NCI-H146 (cell line): ENCODE measurements at places on chromosomes 16 and 17.

GRCh38 chr16:49776734-49777133 lies 79.2 kb downstream of the ZNF423 start:
- DNase-seq: no peak

GRCh38 chr16:58425756-58426494 lies 33.7 kb downstream of the GINS3 start:
- DNase-seq: no peak

- no peak for DNase-seq
Measured at GRCh38 chr16:54817940-54818574, 112.6 kb upstream of the IRX5 start.

- no peak for DNase-seq
Measured at GRCh38 chr17:76022285-76022684, 4.8 kb downstream of the EVPL start.

DNA sequence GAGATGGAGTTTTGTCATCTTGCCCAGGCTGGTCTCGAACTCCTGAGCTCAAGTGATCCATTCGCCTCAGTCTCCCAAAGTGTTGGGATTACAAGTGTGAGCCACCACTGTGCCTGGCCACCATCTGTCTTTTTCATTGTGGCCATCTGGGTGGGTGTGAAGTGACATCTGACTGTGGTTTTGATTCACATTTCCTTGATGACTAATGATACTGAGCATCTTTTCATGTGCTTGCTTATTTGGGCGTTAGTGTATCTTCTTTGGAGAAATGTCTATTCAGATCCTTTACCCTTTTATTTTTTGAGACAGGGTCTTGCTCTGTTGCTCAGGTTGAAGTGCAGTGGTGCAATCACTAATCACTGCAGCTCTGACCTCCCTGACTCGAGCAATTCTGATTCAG lies 53.9 kb upstream of the ERN1 start:
- no peak for DNase-seq

- DNase-seq: no peak
Measured at GRCh38 chr17:38994026-38994425, 26.8 kb upstream of the FBXO47 start.

DNA sequence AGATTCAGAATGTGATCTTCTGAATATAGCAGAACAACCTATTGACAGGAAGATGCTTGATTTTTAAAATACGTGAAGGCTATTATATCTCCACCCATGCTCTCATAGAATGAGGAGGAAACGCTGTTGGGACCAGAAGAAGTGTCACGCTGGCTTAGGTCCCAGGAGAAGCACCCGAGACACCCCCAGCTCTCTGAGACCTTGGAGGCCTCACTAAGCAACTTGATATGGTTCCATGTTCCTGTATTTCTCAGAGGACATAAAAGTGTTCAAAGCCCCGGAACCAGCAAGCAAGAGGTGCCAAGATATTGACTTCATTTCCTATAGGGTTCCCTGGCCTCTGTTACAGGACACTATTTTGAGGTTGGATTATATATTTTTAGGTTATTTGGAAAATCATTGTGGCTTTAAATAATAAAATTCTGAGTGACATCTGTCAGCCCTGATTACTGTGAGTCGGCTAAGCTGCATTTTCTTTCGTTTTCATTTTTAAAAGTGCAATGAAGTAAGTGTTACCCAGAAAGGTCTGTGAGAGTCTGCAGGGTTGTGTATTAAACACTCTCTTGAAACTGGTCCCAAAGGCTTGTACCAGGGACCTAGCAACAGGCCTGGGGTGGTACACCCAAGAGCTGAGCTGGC lies 400.0 kb downstream of the SOX9 start:
- DNase-seq: no peak

DNA sequence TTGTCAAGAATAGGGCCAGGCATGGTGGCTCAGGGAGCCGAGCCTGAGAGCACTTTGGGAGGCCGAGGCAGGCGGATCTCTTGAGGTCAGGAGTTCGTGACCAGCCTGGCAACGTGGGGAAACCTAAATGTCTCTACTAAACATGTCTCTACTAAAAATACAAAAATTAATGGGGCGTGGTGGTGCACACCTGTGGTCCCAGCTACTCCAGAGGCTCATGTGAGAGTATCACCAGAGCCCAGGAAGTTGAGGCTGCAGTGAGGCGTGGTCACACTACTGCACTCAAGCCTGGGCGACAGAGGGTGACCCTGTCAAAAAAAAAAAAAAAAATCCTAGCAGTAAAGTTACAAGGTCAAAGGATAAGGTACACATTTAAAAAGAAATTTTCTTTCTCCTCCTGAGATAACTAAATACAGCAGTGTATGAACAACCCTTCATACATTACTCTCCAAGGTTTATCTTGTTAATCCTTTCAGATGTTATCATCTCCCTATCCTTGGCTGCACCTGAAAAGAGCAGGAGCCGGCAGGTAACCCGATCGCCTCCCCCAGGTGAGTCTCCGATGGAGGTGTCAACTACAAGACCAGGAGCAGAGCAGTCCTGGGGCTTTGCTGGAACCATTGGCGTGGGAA lies 122.3 kb downstream of the GOSR1 start:
- peak; percentile 82 for DNase-seq

GRCh38 chr16:71576971-71577370 lies at the start of gene TAT:
TSS of gene TAT (minus strand) at chr16:71577092. CDS start at chr16:71576415, 677 bp downstream.
- no peak for DNase-seq

- DNase-seq: no peak
Measured at GRCh38 chr17:77266891-77267341, 126.1 kb downstream of the SEC14L1 start.

DNA sequence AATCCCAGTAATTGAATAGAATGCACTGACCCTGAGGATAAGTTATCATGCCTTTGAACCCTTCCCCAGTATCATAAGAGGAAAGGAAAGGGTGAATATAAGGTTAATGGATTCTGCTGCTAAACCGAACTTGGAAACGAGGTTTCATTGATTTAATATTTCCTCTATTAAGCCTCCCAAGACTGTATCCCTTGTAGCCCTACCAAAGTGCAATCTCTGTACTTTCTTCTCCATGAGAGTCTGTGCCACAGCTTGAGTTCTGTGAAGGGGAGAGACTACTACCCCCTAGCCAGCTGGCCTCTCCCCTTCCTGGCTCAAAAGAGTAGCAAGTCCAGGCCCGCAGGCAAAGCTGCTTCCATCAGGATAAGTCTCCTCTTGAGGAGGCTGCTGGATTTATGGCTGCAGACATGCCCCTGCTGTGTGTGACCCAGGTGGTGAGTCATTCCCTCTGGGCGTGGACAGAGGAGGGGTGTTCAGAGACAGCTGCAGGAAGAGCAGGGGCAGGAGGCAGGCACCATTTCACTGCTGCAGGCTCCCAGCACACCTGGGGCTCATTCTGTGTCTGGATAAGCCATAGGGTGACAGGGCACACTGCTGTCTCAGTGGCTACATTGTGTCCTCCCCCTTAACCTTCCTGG lies 58.4 kb downstream of the TOM1L2 start:
- peak; percentile 97 for DNase-seq

DNA sequence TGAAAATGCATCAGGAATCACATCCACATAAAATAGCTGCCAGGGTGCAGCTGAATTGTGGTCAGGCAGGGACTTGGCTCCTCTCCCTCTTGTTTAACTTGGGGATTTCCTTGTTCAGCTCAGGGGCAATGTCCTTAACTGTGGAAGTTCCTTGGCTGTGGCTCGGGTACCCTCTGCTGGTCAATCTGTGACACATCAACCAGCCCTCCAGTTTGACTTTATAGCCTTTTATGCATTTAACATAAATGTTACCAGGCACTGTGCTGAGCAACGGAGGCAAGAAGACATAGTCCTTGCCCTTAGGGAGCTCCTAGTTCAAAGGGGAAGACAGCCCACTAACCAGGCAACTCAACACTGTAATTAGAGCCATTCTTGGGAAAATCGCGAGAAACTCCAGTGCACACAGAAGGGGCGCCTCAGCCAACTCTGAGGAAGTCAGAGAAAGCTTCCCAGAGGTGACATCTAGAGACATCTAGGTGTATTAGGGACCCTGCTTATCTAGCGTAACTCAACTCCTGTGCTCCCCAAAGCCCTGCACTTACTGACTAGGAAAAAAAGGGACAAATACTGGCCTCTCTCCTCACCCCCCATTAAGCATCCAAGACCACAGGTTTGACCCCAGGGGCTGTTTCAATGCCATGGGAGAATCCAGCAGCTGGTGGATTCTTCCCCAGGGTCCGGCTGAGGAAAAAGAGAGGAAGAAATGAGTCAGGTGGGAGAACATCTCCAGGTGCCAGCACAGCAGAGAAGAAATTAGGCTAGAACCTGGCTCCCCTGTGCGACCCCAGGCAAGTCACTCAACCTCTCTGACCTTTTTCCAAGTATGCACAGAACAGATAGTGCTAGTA lies 17.3 kb upstream of the EEF2K start:
- DNase-seq: peak; percentile 80

GRCh38 chr17:62700964-62701705 lies 73.7 kb downstream of the MRC2 start:
- no peak for DNase-seq

GRCh38 chr17:40827746-40828453 lies 5.5 kb upstream of the KRT10 start:
- no peak for DNase-seq

DNA sequence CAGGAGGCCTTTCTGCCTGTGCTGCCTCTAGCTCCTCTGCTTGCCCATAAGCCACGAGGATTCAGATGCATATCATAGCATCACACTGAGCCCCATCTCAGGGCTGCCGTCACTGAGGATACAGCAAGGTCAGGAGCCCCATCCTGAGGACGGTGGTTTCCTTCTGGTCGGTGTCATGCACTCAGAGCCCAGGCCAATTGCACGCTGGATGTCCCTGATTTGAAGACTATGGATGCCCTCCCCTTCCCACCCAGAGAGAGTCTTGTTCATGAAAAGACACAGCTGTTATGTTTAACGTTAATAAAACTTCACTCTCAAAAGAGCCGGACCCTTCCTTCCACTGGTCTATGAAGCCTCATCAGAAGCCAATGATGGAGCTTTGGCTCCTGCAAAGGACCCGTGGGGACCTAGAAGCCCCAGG lies 19.9 kb downstream of the COTL1 start:
- DNase-seq: no peak

DNA sequence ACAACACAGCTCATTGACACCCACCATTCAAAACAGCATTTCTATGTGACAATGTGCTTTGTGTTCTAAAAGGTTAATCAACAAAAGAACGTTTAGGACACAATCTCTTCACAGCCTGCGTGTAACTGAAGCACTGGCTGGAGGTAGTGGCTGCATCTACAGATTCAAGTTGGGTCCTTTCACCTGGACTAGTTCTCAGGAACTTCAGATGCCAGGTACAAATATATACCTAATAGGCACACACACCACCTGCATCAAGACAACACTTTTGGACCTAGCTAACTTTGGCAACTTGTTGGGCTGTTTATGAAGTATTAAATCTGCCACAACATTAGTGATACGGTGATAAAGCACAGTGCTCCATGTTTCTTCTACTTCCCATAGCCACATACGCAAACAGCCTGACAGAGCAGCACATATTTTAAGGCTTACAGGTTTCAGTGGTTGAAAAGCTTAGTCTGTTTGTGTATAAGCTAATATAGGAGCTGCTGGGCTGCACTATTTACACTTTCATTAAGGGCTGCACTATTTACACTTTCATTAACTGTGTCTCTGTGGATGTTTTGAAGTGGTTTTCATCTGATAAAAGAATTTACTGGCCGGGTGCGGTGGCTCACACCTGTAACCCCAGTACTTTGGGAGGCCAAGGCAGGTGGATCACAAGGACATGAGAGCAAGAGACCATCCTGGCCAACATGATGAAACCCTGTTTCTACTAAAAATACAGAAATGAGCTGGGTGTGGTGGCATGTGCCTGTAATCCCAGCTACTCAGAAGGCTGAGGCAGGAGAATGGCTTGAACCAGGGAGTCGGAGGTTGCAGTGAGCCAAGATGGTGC lies 132.6 kb downstream of the PARN start:
- peak; percentile 56 for DNase-seq

GRCh38 chr17:52047086-52047485 lies 111.4 kb downstream of the CA10 start:
- no peak for DNase-seq

DNA sequence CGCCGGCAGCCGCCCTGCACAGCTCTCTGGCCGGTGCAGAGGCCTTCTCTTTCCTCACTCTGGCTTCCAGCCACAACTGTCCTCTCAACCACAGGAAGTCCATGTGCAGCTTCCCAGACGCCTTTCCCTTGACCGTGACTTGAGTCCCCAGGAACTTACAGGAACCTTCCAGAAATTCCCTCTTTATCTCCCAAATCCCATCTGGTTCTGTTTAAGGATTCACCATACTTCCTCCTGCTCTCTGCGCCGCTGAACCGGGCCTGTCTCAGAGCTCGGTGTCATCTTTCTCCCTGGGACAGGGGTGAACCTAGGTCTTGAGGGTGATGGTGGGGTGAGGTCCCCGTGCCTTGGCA lies 65.2 kb upstream of the ZNF469 start:
- no peak for DNase-seq

GRCh38 chr16:17334096-17334495 lies 136.7 kb downstream of the XYLT1 start:
- no peak for DNase-seq

DNA sequence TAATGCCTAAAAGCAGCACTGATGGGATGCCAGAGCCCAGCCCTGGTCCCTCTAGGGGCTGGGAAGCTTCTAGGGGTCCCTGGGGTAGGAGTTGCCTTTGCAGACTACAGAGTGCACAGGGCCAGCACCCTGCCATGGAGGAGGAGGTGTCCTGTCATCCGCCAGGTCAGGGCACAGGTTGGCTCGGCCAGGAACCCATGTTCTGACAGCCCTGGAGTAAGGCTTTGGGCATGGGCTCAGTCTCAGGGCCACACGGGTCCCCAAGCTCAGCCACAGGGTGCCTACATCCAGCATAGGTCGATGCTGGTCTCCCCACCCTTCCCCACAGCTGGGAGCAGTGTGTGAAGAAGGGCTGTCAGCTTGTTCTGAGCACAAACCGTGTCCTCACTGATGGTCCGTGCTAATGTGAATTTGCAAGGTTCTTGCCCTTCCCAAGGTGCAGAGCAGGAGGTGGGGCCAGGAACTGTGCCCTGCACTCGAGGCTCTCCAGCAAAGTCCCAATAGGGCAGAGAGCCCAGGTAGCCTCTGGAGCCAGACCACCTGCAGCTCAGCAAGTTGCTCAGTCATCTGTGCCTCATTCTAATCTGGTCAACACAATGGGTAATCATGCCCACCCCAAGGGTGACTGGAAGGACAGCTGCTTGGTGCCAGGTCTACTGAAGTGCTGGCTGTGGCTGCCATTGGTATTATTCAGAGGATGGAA lies 72.8 kb downstream of the AMFR start:
- no peak for DNase-seq

DNA sequence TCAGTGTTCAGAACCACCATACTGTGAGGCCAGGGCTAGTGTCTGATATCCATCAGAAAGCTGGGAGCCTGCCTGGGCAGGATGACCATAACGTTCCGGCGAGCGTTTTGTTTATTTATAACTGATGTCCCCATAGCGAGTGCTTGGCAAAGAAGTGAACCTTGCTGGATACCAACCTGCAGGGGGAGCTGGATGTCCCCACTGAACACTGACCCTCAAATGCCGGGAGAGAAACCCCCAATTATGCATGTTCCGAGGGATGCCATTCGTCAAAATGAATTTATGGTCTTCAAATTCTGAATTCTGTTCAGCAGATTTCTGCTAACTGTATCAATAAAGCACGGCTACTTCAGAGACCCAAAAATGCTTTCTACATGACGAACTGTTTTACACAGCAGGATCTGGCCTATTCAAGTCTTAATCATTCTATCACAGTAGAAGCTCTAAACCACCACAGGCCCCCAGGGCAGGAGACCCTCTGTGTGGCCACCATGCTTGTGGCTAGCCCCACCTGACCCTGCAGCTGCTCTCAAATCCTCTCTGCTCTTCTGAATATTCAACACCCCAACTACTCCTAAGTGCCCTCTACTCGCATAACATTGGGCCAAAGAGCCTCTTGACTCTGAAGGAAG lies 15.2 kb downstream of the MED24 start:
- no peak for DNase-seq

- DNase-seq: peak; percentile 76
Measured at GRCh38 chr17:7838090-7839075, 4.4 kb downstream of the KDM6B start.
